ENCODE measurements at places on chromosomes 6 and 20.

DNA sequence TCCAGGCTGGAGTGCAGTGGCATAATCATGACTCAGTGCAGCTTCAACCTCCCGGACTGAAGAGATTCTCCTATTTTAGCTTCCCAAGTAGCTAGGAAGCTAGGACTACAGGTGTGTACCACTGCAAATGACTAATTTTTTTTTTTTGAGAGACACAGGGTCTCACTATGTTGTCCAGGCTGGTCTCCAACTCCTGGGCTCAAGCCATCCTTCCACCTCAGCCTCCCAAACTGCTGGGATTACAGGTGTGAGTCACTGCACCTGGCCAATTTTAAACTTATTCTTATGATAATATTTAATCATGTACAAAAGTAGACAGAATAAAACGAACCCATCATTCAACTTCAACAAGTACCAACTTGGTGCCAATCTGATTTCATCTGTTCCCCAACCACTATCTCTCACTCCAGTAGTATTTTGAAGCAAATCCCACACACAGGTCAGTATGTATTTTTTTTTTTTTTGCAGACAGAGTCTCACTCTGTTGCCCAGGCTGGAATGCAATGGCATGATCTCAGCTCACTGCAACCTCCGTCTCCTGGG is 32.5 kb downstream of the BCL2L1 start:
- no peak for DNase-seq

GRCh38 chr6:83038246-83038645 is 27.4 kb downstream of the UBE3D start:
- no peak for DNase-seq

GRCh38 chr6:131822119-131822518 is 14.3 kb downstream of the ENPP1 start:
- DNase-seq = no peak

GRCh38 chr6:6407071-6407741 is 86.7 kb upstream of the F13A1 start:
- DNase-seq = no peak

Measured in stimulated activated CD4-positive, alpha-beta T cell treated with anti-CD3 and anti-CD28 coated beads, Interleukin-1b, Interleukin-23, amount 100 ng/mL, for 4 hours (primary cell).